ENCODE measurements at places on chromosomes 11 and 22.

- no peak for DNase-seq
These were observed 13.8 kb downstream of the DGCR6L start for GRCh38 chr22:20305894-20306645.

DNA sequence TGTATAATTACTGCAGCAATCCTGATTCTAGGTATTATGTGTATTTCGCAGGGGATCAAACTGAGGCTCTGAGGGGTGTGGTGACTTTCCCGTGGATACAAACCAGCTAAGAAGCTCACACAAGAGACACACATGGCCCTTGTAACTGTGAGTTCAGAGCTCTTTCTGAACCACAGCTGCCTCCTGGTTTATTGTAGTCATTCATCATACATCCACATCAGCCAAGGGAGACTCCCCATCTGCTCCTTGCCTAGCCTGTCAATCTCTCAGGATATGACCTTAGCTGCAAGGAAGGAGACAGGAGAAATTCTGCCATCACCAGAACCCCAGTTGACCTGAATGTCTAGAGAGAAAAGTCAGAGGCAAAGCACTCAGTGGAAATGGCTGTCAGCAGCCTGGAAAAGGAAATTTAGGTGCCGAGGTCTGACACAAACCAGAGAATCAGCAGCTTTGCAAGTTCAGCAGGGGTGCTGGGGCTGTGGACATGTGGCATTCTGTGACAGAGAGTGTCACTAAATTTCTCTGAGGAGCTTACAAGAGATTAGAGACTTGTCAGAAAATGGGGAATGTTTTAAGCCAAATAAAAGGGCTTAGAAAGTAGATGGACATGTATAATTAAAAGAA lies 209.5 kb downstream of the AASDHPPT start:
- DNase-seq = no peak

GRCh38 chr11:4664786-4665185 lies 21.0 kb downstream of the OR51E1 start:
- DNase-seq = no peak

- no peak for DNase-seq
These were observed 32.3 kb downstream of the OR10A6 start for GRCh38 chr11:7898666-7899283.

DNA sequence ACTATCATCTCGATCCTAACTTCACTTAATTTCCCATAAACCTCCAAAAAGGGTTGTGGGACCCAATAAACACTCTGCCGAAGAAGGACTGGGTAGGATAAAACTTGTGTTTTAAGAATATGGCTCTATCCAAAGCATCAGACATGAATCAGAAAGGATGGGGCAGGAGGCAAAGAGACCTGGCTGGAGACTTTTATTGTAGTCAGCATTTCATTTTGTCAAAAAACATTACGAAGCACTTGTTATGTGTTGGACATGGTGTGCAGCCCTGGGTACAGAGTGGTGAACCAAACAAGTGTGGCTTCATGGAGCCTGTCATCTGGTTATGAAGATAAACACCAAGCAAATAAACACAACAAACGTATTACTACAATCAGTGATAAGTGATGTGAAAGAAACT lies 17.3 kb downstream of the IL10RA start:
- DNase-seq = no peak

- no peak for DNase-seq
These were observed 120.3 kb downstream of the KCNQ1OT1 start for GRCh38 chr11:2579315-2580060.

GRCh38 chr11:48170241-48171233 lies 46.1 kb upstream of the OR4B1 start:
- DNase-seq = no peak

DNA sequence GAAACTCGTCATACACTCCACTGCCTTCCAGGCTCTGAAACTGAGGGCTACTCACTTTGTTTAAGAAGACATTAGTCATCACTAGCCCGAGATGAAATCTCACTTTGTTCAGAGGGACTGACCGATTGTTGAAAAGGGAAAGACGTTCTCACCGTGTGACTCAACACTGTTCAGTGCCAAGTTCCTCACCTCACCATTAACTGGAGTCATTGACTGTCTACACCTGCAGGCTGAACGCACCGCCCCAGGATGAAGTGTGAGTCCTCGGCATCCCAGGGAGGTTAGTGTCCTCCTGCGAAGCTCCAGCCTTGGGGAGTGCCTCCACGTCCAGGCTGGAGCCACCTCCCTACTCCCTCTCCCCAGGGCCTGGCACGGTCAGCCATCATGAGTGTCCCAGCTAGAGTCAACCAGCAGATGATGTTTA lies 30.4 kb downstream of the FADD start:
- DNase-seq = no peak

- no peak for DNase-seq
These were observed 15.3 kb upstream of the ELFN2 start for GRCh38 chr22:37442537-37442936.

Data from T-helper 22 cell (primary cell).